Fibroblast of villous mesenchyme (primary cell): ENCODE measurements at places on chromosomes 7 and 10. TPM values are rescaled to one million over a fixed set of nuclear protein-coding genes. Genes with fewer than 3 reads are reported as not detected.
A peak's percentile ranks its signal among the peaks of the same experiment; 100 is the strongest.

The SAP25 gene
- 0.32 TPM in 1 of 2 replicates, not detected in the other for total RNA-seq

DNA sequence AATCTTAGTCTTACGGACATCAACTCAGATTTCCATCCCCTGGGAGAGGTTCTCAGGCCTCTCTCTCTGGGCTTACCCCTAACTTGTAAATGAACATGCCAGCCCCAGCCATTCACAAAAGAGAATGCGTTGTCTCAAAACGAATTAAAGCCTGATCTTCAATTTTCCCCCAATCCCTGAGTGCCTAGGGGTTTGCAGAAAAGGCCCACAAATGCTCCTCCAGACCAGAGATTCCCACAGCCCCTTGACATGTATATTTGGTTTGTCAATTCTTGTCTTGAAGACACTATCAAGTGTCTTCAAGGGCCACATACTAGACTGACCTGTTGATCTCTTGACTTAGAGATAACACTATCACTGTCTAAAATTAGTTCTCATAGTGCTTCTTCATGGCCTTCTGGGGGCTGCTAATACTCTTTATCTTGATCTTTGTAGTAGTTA is 11.9 kb upstream of the HOXA13 start:
- DNase-seq = no peak

The IFIT1B gene
- total RNA-seq = under 0.01 TPM in 1 of 2 replicates, not detected in the other

GRCh38 chr10:28190196-28190595 is 112.7 kb downstream of the MPP7 start:
- DNase-seq = no peak

The IL6 gene
- 19.6 and 29.4 TPM in 2 replicates for total RNA-seq

DNA sequence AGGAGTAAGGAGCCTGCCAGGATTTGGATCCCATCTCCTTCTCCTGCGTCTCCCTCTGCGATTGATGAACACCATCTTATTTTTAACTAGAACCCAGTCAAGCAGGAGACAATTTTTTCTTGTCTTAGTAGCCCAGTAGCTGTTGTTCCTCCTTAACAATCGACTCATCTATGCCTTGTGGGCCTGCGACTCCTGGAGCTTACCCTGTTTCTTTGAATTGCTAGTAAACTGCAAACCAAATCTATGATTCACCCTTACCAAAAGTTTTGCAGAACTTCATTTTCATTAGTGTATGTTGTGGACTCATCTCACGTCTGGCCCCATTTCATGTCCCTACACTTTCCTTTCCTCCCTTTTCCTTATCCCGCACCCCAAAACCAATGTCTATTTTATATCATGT is 37.7 kb downstream of the TRIL start:
- DNase-seq = no peak

DNA sequence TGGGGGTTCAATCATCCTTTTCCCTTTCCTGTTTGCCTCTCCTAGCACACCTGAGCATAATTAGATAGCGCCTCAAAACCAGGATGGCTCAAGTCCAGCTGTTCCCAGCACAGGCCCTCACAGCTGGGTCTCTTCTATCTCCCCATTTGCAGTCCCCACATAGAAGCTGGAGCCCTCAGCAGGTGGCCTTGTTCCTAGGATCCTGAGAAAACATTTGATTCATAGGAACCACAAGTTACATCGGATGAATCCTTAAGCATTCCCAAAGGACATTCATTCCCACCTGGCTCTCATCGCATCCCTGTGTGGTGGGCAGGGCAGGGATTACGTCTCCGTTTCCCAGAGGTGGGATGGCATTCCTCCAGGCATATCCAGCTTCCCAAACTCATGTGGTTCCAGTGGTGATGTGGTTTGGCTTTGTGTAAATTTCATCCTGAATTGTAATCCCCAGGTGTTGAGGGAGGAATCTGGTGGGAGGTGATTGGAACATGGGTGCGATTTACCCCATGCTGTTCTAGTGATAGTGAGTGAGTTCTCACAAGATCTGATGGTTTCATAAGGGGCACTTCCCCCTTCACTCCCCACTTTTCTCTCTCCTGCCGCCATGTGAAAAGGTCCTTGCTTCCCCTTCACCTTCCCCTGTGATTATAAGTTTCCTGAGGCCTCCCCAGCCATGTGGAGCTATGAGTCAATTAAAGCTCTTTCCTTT is 49.8 kb upstream of the LEP start:
- no peak for DNase-seq

The SFTPD gene
- not detected in 2 replicates for total RNA-seq

DNA sequence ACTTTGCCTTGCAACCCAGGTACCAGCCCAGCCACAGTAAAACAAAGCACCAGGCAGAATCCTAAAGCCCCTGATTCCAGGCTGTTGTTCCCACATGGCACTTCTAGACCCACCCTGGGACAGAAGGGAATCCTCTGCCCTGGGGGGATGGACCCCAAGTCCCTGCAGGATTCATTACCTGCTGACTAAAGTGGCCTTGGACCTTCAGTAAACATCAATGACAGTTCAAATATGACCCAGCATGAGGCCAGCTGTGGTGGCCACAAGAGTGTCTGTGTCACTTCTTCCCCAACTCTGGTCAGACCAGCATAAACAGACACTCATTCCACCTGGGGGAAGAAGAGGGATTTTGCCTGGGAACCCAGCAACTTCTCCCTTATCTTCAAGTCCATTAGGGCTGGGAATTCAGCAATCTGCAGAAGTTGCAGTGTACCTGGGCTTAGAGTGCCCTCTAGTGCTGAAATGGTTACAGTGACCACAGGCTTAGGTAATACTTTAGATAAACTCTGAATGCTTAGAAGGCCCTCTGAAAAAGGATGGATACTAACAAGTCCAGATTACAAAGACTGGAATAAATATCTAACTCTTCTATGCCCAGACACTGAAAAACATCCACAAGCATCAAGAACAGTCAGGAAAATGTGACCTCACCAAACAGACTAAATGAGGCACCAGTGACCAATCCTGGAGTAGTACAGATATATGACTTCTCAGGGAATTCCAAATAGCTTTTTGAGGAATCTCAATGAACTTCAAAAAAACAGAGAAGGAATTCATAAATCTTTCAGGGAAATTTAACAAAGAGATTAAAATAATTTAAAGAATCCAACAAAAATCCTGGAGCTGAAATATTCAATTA is 108.5 kb upstream of the TMEM168 start:
- DNase-seq = peak; percentile 72
